ENCODE measurements at places on chromosomes 1 and 21.

- DNase-seq = no peak
Observed at GRCh38 chr1:42886046-42886739, 39.8 kb downstream of the ZNF691 start.

GRCh38 chr1:65503427-65503826, 83.0 kb downstream of the LEPR start:
- DNase-seq = no peak

DNA sequence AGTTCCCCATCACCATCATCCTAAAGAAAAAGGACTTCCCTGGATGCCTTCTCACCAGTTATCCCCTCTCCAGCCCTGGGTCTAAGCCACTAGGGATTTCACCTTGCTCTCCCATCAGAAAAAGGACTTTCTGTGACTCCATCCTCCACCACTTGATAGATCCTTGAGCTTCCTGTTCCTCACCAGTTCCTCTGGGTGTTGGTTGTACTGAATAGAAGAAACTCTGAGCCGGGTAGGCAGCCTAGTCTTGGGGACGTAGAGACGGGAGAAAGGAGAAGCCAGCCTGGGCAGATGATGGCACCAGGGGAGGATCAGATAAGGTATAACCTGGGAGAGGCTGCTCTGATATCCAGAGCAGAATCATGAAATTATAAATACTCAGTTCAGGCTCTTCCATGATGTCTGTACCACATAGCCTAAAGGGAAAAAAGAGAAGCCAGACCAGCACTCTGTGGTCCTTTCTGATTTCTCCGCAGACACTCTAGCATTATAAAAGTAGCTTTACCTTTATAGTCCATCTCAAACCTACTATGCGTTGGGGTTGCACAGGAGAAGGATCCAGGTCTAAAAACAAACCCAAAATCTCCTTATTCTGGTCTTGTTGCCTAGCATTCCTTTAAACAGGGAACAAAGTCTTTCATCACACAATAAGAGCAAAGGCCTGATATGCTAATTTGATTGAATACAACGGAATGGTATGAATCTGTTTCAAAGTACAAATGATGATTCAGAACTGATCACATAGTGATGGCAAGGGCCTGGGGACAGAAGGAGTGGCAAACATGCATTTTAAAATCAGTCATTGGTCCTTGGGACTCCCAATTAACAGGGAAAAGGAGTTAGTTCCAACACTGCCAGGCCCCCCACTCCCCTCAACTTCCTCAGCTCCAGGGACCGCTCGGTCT, 1.2 kb upstream of the CD34 start:
- no peak for DNase-seq

- DNase-seq = no peak
Observed at GRCh38 chr1:65332821-65333220, 23.5 kb downstream of the DNAJC6 start.

DNA sequence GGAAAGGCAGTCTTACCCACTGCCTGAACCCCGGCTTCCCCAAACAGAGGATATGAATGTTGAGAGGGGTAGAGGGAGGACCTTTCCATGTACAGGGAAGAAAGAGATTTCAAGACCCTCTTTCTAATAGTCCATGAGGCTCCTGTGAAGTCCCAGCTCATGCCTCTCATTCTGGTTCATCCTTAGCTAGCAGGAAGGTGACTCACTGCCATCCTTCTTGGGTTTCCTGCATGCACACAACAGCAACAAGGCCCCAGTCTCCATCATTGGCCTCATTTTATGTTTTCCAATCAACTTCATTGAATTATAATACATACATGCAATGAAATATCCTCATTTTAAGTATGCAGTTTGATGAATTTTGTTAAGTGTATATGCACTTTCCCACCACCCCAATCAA, 46.2 kb downstream of the SYT2 start:
- no peak for DNase-seq

GRCh38 chr21:34147792-34148418, 74.5 kb downstream of the MRPS6 start:
- no peak for DNase-seq

DNA sequence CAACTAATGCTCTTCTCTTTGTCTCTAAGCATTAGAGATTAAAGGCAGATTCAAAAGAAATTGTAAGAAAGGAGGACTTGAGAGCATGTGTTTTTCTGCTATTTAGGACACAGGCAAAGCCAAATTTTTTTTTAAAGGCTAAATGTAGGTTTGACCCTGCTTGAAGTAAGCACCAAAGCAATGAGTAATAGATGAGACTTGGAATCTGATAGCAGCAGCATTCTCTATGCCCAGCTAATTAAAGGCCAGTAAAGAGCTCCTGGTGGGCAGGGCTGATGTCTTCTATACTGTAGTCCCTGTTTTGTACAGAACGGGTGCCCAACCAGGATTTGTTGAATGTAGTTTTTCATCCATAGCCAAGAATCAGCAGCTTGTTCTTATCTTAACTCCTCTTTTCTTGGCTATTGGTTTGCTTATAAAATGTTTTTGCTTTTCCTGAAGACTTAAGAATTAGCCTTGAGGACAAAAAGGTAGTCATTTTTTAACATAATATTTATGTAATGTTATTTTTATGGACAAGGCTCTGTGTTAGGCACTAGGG, 179.6 kb downstream of the LMO4 start:
- no peak for DNase-seq

GRCh38 chr1:231093156-231093922, 53.3 kb upstream of the FAM89A start:
- DNase-seq = no peak

- DNase-seq = no peak
Observed at GRCh38 chr1:105138458-105138893, 1388.8 kb downstream of the AMY1C start.

DNA sequence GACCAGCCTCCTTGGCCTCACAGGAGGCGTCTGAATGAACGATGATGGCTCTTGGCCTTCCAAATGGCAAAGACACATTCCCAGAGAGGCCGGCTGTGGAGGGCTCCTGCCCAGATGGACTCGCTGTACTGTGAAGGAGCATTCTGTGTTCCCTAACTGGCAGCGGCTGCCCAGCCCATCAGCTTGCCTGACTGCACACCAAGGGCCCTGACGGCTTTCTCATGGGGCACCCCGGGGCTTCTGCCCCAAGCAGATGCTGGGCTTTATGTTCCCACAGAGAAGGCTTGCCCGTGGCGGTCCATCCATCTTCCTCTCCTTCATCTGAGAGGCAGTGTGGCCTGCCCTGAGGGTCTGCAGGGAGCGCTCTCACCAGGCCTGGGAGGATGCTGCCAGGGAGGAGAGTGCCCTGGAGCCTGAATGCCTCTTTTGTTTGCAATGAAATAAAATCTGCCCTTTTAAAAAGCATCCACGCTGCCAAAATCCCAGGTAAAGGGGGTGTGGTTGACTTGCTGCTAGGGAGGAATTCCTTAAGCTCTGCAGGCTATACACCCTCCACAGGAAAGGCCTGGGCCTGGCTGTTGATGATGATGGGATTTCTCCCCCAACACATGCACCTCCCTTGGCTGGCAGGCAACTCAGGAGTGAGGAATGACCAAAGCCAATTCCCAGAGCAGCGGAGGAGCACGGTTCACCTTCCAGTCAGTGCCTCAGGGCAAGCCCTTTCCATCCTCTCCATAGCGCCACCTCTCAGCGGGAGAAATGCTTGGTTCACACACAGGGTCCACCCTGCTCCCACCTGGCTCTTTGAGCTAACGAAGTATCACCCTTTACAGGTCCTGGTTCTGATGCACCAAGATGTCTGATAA, 84.6 kb upstream of the SSX2IP start:
- no peak for DNase-seq

- no peak for DNase-seq
Observed at GRCh38 chr1:10384219-10384618, 14.6 kb upstream of the PGD start.

DNA sequence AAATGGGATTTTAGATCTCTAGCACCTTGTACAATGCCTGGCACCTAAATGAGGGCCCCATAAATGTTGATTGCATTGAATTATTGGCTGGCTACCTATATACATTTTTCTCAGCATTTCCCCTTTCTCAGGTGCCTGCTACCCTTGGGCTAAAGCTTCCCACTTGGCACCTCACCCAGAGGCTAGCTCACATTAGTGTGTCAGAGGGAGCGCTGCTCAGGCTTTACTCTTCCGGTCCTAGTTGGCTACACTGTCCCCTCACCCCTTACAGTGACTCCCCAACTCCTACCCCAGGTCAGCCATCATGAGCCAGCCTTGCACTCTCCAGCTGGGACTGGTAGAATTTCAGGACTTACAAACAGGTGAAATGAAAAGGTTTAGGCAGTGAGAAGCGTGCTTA, 9.5 kb downstream of the TRAF5 start:
- no peak for DNase-seq

- DNase-seq = no peak
Observed at GRCh38 chr1:220176540-220176939, 82.6 kb downstream of the IARS2 start.

DNA sequence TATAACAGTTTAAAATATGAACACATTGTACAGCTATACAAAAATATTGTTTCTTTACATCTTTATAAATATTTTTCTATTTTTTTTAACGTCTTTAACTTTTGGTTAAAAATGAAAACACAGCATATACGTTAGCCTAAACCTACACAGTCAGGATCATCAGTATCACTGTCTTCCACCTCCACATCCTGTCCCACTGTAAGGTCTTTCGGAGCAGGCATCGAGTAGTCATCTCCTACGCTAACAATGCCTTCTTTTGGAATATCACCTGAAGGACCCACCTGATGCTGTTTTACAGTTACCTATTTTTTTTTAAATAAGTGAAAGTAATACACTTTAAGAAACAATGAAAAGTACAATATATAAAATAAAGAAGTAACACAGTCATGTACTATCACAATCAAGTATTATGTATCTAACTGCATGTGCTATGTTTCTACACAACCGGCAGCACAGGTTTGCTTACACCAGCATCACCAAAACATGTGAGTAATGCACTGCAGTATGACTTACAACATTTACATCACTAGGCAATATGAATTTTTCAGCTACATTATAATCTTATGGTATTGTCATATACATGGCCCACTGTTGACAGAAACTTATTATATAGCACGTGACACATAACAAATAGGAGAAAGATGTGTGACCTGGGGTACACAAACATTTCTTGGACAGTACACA, 254.4 kb downstream of the AKT3 start:
- DNase-seq = no peak

GRCh38 chr1:183863852-183864251, 58.9 kb downstream of the RGL1 start:
- DNase-seq = no peak

DNA sequence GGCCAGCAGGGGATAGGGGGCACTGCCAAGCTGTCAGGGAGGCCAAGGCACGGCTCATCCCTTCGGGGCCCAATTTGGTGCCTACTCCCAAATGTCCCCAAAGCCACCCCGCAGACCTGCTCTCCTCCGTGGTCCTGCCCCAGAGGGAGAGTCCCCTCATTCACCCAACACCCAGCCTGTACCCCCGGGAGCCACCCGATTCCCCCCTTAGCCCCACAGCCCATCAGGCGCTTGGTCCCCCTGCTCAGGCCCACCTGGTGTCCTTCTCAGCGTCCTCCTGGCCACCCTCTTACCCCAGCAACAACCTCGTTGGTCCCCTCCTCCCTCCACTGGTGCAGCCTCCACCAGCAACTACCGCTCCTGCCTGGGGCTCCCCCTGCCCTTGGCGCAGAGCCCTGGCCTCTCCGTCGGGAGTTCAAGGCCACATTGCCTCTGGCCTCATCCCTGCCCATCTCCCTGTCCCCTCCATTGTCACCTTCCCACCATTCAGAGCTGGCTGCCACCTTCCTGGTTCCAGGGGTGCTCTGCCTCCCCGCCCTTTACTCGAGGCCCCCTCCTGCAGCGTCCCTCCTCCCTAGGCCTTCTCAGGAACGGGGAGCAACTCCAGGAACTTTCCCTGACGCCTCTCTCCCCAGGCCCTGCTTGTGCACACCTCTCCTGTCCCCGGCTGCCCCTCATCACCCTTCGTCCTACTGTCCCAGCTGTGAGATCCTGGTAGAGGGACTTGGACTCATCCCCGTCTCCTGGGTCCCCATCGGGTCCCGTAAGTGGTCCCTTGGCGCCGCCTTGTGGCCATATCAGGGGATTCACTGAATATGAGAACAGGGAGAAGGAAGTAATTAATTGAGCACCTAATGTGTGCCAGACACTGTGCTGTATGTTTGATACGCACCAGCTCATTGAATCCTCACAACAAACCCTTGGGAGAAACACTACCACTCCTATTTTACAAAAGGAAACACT, 73.9 kb downstream of the RAP1GAP start:
- DNase-seq = peak; percentile 89

DNA sequence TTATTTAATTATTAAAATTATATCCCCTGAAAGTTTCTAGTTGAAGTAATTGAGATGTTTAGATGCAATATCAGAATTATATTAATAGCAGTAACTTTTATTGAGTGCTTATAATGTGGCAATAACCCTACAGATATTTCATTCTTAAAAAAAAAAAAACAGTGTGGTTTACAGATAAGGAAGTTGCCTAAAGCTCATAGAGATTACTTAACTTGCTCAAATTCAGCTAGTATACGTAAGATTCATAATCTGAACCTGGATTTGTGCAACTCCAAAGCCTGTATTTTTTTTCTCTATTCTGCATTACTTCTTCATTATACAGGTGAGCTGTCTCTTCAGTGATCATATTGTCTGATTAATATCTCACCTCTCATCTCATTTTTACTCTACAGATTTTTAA, 156.0 kb upstream of the PTBP2 start:
- DNase-seq = no peak

GRCh38 chr1:28648008-28648473, 359 bp upstream of the RNU11 start:
- peak; percentile 88 for DNase-seq

DNA sequence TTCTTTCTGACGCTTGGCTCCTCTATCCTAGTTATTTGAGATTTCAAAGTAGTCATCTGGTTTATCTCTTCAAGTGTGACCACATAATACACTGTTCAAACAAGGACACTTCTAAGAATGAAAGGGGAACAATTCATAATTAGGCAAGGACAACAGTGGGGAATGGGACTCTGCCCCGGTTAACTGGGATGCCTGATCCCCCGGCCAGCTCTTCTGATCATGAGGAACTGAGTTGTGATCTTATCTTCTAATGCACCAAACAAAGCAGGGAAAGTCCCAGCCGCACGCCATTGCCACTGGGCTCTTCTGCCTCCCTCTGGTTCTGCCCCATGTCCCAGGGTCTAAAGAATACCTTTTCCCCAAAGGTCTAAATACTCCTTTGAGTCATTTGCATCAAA, 158.2 kb upstream of the IRF2BP2 start:
- peak; percentile 57 for DNase-seq

DNA sequence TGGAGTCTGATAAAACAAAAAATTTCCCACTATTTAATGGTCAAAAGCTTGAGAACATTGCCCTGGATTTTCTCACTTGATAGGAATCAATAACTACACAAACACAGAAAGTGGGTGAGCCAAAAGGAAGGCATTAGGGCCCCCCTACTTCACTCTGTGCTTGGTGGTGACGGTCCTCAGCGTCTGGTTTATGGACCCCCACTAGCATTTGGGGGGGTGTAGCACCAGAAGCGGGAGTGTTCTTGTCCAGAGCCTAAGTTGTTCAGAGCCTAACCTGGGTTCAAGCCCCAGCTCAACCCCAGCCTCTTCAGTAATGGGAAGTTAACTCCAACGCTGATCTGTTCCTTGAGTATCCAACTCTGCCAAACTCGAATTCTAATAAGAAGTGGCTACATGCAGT, 33.1 kb downstream of the STPG1 start:
- DNase-seq = no peak

Data from activated CD8-positive, alpha-beta memory T cell treated with anti-CD3 and anti-CD28 coated beads, Interleukin-2, amount 50 U/mL, for 48 hours (primary cell).